NCI-H1417 treated with DMSO at 0.1 percent for 48 hours (cell line): ENCODE measurements at places on chromosomes 4 and X.

- DNase-seq, result no peak
These were observed 444.2 kb downstream of the IDS start for GRCh38 chrX:149060921-149061320.

DNA sequence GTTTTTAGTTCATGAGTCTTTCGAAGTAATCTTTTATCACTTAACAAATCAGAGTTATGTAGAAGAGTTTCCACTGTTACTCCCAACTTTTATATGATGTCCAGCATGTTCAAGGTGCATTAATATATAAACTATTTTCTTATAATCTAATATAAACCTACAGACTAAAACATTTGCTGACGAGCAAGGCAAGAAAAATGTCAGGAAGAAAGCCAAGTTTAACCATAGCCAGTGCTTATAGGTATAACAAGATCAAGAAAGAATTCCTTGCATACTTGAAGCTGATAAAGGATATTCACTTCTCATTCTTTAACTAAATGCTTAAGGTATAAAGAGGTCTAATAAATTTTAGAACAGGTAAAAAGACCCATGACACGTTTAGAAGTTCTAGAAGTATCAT lies 167.7 kb downstream of the NPNT start:
- DNase-seq, result no peak

DNA sequence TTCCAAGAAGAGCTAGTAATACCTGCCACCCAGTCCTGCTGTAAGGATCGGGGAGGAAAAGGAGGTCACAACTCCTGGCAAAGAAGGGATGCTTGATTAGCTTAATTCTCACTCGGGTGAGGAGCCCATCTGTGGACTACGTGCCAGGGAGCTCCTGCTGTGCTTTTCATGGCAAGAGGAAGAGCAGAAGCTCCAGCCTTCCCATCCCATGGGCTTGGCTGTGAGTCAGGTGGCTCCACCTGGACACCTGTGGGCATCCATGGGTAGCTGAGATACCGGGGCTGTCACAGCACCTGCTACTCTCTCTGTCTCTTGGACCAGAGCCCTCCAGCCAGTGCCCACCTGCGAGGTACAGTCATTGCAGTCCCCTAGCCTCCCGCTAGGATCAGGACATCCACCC lies 18.0 kb downstream of the CLNK start:
- no peak for DNase-seq

- DNase-seq, result no peak
These were observed 33.2 kb upstream of the ARMCX4 start for GRCh38 chrX:101452056-101452455.

GRCh38 chrX:17443556-17443955 lies 68.6 kb downstream of the NHS start:
- no peak for DNase-seq
